ENCODE measurements at places on chromosomes 2 and 18. TPM values are rescaled to one million over a fixed set of nuclear protein-coding genes. Genes with fewer than 3 reads are reported as not detected.

ARL4C gene
- total RNA-seq, result 17.1 TPM

SLC5A7 gene
- not detected for total RNA-seq

LIPG gene
- total RNA-seq, result 2.5 TPM

CRACDL gene
- total RNA-seq, result 0.24 TPM

DES gene
- under 0.01 TPM for total RNA-seq

MYCN gene
- 0.32 TPM for total RNA-seq

KIF5C gene
- total RNA-seq, result 0.24 TPM
